GM23338 (cell line): ENCODE measurements at places on chromosomes 2 and 18. TPM values are rescaled to one million over a fixed set of nuclear protein-coding genes. Genes with fewer than 3 reads are reported as not detected.
A peak's percentile ranks its signal among the peaks of the same experiment; 100 is the strongest.

DNA sequence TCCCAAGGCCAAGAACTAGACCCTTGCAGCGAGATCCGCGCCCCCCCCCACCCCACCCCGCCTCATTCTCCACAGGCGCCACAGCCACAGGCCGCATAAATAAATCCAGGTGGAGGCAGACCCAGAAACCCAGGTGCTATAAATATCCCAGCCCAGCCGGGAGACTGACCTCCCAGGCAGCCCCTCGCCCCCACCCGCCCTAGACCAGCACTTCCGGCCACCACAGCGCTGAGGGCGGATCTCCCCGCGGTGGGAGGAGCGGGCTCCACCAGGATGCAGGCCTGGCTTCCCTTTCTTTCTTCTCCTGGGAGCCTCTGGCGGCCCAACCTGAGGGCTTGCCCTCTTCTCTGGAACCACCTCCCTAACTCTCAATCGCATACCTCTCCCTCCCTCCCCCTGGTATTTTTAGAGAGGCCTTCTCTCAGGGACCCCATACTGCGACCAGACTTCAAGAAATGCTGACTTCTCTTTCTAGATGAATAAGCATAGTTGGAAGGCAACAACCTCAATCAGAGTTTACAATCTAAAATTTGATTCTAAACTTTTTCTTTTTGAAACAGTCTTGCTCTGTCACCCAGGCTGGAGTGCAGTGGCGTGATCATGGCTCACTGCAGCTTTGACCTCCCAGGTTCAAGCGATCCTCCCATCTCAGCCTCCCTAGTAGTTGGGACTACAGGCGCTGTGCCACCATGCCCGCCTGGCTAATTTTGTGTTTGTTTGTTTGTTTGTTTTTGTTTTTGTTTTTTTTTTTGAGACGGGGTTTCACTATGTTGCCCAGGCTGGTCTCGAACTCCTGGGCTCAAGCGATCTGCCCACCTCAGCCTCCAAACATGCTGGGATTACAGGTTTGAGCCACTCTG, 55.0 kb downstream of the PKDCC start:
- peaks cover 7% of the 10 kb centered on the region; the same call in 1 of the 2 replicates for H3K36me3 ChIP-seq
- peak overlapping the region; percentile 56; the same call in 1 of the 2 replicates for H3K4me3 ChIP-seq
- DNase-seq = peak; percentile 98
- peaks cover 36% of the 10 kb centered on the region for H3K4me1 ChIP-seq
- H3K27ac ChIP-seq = peak overlapping the region; percentile 96
- H3K27me3 ChIP-seq = peaks cover 15% of the 10 kb centered on the region; the same call in 1 of the 2 replicates

- no peak for DNase-seq
- peaks cover 10% of the 10 kb centered on the region; the same call in 1 of the 2 replicates for H3K36me3 ChIP-seq
- no peak overlapping the region for H3K27ac ChIP-seq
- H3K27me3 ChIP-seq = no peaks in the 10 kb centered on the region
These were observed 3.2 kb downstream of the XPO1 start for GRCh38 chr2:61534926-61535325.

DNA sequence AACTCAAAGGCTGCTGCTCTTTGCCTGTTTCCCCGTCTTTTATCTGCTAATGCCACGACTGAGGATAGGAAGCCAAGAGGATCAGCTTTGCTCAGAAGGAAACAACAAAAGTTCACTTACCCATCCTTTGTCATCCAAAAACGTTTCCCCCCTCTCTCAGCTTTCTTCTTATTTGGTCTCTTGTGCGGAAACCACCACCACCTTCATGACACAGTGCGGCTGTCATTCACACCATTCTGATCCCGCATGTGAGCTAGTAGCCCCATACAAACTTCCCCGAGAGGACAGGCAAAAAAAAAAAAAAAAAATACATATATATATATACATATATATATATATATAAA, 656 bp downstream of the LRRTM4 start:
- H3K4me3 ChIP-seq = peak overlapping the region; percentile 51
- no peaks in the 10 kb centered on the region for H3K27me3 ChIP-seq
- peak overlapping the region; percentile 99 for H3K27ac ChIP-seq
- no peaks in the 10 kb centered on the region for H3K36me3 ChIP-seq
- DNase-seq = peak; percentile 79

GRCh38 chr18:11985586-11985985, 4.3 kb downstream of the IMPA2 start:
- no peak for DNase-seq
- H3K4me3 ChIP-seq = no peak overlapping the region
- H3K27me3 ChIP-seq = no peaks in the 10 kb centered on the region
- H3K27ac ChIP-seq = no peak overlapping the region
- H3K4me1 ChIP-seq = peaks cover 63% of the 10 kb centered on the region
- no peaks in the 10 kb centered on the region for H3K36me3 ChIP-seq

GRCh38 chr2:74835831-74836674, 2.1 kb downstream of the HK2 start:
- H3K27me3 ChIP-seq = no peaks in the 10 kb centered on the region
- no peaks in the 10 kb centered on the region for H3K36me3 ChIP-seq
- H3K4me3 ChIP-seq = peak overlapping the region; percentile 98
- H3K27ac ChIP-seq = peak overlapping the region; percentile 99
- H3K4me1 ChIP-seq = peaks cover 35% of the 10 kb centered on the region
- DNase-seq = peak; percentile 91

DNA sequence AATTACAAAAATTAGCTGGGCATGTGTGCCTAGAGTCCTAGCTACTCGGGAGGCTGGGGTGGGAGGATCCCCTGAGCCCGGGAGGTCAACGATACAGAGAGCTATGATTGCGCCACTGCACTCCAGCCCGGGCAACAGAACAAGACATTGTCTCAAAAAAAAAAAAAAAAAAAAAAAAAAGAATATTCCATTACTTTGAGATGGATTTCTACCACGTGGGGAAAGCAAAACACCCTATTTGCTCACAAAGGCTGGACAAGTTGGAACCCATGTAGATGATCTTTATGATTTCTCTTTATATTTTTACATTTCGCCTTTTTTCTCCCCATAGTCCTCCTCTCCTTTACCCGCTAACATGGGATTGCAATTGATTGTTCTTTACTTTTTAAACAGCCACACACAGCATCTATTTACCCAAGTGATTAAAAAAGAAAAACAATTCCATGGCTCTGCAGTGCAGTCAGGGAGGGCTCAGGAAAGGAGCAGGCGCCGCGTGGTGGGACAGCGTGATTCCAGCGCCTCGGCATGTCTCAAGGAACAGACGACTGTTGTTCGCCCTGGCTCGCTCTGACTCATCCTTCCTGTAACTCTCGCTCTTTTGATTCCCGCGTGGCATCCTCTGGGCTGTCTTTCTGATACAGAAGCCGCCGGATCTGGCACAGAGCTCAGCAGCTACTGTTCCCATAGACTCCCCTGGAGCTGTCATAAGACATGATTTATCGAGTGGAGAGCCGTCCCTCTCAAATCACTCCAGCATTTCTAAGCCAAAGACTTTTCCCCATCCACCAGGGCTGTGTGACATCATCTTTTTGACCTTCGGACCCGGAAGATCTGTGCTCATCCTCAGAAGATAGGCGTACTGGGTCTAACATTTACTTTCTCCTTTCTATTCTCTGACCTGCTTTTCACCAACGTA, 230.4 kb upstream of the AGAP1 start:
- H3K27me3 ChIP-seq = no peaks in the 10 kb centered on the region
- peaks cover 3% of the 10 kb centered on the region; the same call in 1 of the 2 replicates for H3K4me1 ChIP-seq
- no peaks in the 10 kb centered on the region for H3K36me3 ChIP-seq
- no peak overlapping the region for H3K27ac ChIP-seq

DNA sequence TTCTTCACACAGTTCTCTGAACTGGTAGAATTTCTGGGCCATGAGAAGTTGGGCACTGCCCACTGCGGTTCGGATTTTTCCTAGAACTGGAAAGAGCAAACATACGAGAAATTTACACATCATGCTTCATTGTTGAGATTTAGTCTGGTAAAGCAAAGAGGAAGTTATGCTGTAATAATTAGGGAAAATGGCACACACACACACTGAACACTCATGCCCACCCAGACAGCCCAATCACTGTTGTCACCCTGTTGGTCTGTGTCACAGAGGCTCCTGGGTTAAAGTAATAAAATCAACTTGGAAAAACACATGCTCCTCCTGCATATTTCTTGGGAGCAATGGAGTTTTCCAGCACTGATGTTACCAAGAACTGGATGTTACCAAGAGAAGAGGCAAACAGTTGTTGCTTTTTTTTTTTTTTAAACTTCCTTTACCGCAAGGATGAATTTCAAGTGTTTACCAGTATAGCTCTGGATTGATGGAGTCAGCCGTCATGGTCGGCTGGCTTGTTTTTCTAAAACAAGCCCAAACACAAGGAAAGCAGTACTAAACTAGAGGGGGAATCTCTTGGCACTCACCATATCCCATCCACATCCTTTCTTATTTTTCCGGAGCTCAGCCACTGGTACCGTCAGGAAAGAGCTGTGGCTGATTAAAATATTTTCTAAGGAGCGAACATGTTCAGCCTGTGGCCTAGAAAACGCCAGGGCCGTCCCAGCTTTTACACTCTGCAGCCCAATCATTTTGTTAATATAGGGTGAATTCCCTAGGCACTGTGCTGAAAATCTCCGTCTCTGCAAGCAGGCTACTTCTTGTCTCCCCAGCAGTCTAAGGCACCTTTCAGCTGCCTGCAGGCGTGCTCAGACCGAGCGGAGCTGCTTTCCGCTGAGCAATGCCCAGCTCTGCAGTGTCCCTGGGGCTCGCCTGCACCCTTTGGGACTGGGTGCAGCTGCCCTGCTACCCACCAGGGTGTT, 58.9 kb downstream of the TGIF1 start:
- H3K27me3 ChIP-seq = no peaks in the 10 kb centered on the region
- H3K4me3 ChIP-seq = no peak overlapping the region
- DNase-seq = peak; percentile 56
- peak overlapping the region; percentile 85 for H3K27ac ChIP-seq
- H3K36me3 ChIP-seq = no peaks in the 10 kb centered on the region

GRCh38 chr2:179884193-179884592, 22.8 kb upstream of the ZNF385B start:
- no peak overlapping the region for H3K27ac ChIP-seq
- H3K36me3 ChIP-seq = peaks cover 8% of the 10 kb centered on the region; the same call in 1 of the 2 replicates
- DNase-seq = no peak
- no peaks in the 10 kb centered on the region for H3K27me3 ChIP-seq
- H3K4me3 ChIP-seq = no peak overlapping the region

GRCh38 chr2:146457221-146457620, 1387.6 kb upstream of the ACVR2A start:
- H3K27ac ChIP-seq = no peak overlapping the region
- no peak for DNase-seq
- H3K4me3 ChIP-seq = no peak overlapping the region

Gene FEV
- not detected in 2 replicates for total RNA-seq

Gene ERBB4
- total RNA-seq = 0.73 and 1.4 TPM in 2 replicates

Gene KHK
- total RNA-seq = 8.8 and 9.7 TPM in 2 replicates
